ENCODE measurements at places on chromosomes 13 and 19. TPM values are rescaled to one million over a fixed set of nuclear protein-coding genes. Genes with fewer than 3 reads are reported as not detected.

The CCDC8 gene
- total RNA-seq, result 21.6 TPM

The ZNF726 gene
- total RNA-seq, result 2.8 TPM

The CEACAM20 gene
- total RNA-seq, result not detected

The GJB2 gene
- 0.65 TPM for total RNA-seq

The OR7D2 gene
- total RNA-seq, result not detected

The ARHGAP45 gene
- 0.39 TPM for total RNA-seq

The ZNF415 gene
- 18.5 TPM for total RNA-seq

The SMIM7 gene
- total RNA-seq, result 76.0 TPM

The CCDC169 gene
- 2.6 TPM for total RNA-seq

The SIAH3 gene
- not detected for total RNA-seq

The SLC46A3 gene
- total RNA-seq, result 4.9 TPM

The THAP8 gene
- total RNA-seq, result 4.6 TPM

The NPHS1 gene
- total RNA-seq, result not detected

The IZUMO2 gene
- not detected for total RNA-seq

The GCDH gene
- total RNA-seq, result 21.2 TPM

The LILRB2 gene
- not detected for total RNA-seq

The CNMD gene
- 0.13 TPM for total RNA-seq

The RUBCNL gene
- 11.1 TPM for total RNA-seq

The REEP6 gene
- total RNA-seq, result 1.4 TPM
